HT-29 (cell line): ENCODE measurements at places on chromosomes 12 and 14.

DNA sequence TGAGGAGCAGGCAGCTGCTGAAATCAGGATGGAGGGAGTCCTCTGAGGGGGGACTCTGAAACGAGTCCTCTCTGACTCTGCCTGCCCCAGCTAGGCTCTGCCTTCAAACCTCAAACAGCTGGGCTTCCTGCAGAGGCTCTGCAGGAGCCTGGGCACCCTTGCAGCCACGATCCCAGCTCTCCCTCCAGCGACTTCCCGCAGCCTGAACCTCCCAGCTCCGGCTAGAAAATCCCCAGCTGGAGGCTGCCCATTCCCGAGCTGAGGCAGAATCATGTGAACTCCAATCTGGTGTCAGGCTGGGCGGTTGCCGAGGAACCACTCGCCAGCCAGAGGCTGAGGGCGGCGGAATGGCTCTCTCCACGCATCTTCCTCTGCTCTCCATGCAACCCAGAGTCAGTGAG is at the start of gene GPR68:
Gene GPR68, minus strand, starts transcription at position 204 of the 401 bp plus-strand sequence. CDS start 9,654 bp downstream, outside the sequence.
- no peak for DNase-seq

DNA sequence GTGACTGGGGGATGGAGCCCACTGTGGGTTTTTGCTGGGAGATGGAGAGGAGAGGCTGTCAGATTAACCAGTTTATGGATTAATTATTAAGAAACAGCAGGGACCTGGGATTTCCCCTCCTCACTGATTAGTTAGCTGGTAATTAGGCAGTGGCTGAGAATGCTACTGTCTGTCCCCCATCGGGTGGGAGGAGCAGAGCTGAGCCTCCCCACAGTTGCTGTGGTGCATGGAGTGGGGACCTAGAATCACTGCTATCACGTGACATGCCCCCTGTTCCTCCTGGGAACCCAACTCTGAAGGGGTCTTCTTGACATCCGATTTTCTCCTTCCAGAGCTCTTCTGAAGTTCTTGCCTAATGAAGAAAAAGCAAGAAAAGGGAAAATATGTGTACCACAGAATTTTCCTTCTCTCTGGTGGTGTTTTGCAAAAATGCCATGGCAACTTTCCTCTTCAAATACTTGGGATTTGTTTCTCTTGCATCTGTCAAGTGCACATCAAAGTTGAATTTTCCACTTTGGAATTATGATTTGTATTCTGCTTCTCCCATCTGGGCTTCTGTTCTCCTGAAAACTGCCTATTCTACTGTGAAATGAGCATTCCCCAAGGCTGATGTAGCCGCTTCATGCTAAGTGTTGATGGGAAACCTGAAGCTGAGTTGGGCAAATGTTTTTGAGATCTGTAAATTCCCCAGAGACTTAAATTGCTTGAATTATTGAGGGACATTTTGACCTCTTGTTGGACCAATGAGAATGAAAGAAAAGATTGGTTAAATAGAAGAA is 264.2 kb downstream of the RGS6 start:
- DNase-seq, result no peak

DNA sequence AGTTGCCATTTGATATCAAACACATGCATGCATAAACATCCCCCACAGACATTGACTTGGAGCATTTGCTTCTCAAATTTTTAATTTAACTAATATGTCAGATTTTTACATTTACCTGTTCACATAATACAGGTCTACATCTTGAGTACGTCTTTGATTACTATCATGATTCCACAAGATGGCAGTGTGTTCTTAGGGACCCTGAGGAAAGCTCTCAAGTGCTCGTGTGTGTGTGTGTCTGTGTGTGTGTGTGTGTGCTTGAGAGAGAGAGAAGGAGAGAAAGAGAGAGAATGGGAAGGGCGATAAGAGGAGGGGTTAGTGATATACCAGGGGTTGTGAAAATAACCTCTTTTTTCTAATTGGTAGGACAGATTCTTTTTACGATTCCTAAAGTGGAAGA is 167.1 kb upstream of the OR4E1 start:
- peak; percentile 8 for DNase-seq

- DNase-seq, result no peak
These were observed 23.2 kb upstream of the LYZ start for GRCh38 chr12:69324797-69325466.

DNA sequence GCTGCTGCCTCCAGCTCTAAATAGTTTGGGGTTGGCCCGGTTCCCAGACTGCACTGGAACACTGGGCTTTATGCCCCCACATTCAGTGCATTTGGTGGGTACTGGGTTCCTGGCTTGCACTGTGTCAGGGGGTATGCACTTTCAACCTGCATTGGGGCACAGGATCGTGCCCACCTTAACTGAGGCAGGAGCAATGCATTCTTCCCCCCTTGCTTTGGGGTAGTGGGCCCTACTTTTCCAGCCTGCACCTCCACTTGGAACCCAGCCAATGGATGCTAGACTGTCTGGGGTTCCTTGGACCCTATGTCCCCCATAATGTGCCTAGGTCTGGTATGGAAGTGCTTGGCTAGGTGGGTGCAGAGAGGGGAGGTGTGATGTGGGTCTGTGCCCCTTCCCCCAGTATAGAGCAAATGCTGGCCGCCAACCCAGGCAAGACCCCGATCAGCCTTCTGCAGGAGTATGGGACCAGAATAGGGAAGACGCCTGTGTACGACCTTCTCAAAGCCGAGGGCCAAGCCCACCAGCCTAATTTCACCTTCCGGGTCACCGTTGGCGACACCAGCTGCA is 615 bp downstream of the TARBP2 start:
- no peak for DNase-seq

DNA sequence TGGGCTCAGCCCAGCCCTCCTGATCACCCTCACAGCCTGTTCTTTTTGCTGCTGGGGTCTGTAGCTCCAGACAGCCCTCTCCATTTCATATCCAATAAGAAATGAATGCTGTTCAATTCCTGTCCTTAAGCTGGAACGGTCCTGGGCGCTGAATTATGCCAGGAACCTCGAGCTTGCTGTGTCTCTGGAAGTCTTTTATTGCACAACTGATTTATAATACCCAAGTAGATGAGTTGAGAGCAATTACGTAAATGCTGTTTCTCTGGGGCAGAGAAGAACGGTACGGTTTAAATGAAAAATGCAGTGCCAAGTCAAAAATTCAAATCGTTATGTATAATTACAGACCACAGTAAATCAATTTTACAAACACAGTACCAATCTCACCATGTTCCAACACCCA is 161.0 kb downstream of the SAMD4A start:
- no peak for DNase-seq

GRCh38 chr14:31854508-31855075 is 222.5 kb upstream of the ARHGAP5 start:
- no peak for DNase-seq

- no peak for DNase-seq
These were observed 103.1 kb upstream of the PPM1H start for GRCh38 chr12:63037746-63038712.

GRCh38 chr12:52871291-52872039 is 22.7 kb upstream of the KRT78 start:
- DNase-seq, result peak; percentile 34

GRCh38 chr12:18690653-18691052 is 47.2 kb downstream of the PLCZ1 start:
- DNase-seq, result peak; percentile 38

DNA sequence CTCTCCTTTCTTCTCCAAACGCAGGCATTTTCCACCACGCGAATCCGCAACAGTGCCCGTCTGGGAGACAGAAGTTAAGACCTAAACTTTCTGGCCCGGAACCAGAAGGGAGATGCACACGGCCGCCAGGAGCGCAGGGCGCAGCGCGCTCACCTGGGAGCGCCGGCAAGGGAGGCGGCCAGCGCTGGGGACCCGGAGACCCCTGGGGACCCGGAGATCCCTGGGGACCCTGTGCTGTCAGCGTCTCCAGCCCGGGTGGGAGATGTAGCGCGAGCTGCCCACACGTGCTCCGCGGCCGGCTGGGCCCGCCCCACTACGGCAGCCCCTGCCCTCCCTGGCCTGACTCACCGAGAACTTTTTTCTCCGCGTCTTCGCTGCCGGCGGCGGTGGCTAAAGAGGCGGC is 620 bp downstream of the YBX3 start:
- DNase-seq, result no peak

DNA sequence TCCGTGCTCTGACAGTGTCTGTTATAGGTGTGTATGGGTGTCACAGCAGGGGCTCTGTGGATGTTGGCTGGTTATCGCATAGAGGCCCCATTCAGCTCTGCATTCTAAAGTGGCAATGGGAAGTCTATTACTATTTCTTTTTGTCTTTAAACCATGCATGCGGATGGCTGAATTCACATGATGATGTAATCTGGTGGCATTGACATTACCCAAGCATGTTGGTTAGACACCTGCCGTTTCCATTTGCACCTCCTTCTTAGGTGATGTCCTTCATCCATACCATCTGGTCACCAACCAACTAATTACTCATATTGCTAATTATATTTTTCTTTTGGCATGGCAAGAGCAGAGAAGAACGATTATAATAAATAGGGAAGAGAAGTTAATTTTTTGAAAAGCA is 270.8 kb upstream of the RGS6 start:
- DNase-seq, result no peak

GRCh38 chr12:121289962-121290361 is 6.5 kb downstream of the CAMKK2 start:
- DNase-seq, result no peak

- no peak for DNase-seq
These were observed 117.6 kb downstream of the SLC35F4 start for GRCh38 chr14:57748279-57748678.

GRCh38 chr12:40152783-40153383 is 47.0 kb upstream of the SLC2A13 start:
- DNase-seq, result peak; percentile 63

GRCh38 chr14:72714094-72714493 is 179.8 kb downstream of the DPF3 start:
- no peak for DNase-seq

- DNase-seq, result no peak
These were observed 30.1 kb upstream of the RESF1 start for GRCh38 chr12:31929027-31929526.

DNA sequence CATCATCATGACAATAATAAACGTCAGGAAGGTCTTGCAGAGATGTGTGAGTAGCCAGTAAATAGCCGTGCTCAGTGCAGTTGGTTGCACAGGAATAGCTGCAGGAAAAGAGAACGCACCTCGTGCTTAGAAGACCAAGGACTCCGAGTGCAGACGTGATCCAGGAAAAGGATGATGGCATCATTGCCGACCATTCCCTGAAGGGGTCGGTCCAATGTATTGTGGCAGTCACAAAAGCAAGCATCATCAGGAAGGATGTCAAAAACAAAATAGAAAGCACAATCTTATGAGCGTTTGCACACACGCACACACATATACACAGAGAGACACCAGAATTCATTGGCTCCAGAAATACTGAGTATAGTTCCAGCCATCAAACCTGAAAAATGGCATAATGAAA is 12.8 kb downstream of the DUSP6 start:
- DNase-seq, result no peak

DNA sequence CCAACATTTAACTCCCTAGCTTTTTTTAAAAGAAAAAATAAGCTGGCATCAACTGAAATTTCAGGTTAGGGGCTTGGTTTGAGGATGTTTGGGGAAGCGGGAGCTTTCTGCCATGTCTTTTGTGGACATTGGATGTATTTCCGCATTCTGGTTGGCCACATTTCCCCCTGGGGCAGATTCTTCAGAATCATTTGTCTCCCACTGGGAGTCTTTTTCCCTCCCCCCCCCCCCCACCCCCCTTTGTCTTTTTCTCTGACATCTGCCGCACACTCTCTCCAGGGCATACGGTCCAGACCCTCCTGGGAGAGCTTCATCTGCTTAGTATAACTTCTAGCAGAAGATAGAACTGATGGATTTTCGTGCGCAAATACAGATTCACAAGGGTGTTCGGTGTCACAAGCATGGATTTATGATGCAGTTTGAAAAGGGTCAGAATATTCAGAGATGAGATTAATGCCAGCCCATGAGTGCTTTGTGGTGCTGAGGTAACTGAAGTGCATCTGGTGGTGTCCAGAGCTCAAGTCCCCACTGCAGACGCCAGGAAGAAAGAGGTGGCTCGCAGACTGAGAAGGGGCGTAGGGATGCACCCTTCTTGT is 40.2 kb downstream of the ETV6 start:
- DNase-seq, result no peak

GRCh38 chr14:104130974-104131651 is 7.3 kb upstream of the KIF26A start:
- peak; percentile 60 for DNase-seq

DNA sequence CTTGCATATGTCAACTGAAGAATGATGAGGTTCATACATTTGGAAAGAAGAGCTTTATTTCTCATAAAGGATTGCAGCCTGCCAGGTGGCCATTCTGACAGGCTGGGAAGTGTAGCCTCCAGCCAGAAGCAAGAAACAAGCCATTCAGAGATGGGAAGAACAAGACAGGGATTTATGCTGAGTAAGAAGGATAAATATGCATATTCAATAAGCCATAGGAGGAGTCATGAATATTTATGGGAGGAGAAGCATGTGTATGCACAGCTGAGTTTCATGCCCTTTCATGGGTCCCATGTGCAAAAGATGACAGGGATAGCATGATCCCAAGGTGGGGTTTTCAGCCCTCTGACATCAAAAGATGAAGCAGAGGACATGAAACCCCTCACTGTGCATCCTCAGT is 269.8 kb downstream of the TMEM132C start:
- no peak for DNase-seq

GRCh38 chr14:60250257-60251035 is 1.4 kb downstream of the PPM1A start:
- DNase-seq, result peak; percentile 25

DNA sequence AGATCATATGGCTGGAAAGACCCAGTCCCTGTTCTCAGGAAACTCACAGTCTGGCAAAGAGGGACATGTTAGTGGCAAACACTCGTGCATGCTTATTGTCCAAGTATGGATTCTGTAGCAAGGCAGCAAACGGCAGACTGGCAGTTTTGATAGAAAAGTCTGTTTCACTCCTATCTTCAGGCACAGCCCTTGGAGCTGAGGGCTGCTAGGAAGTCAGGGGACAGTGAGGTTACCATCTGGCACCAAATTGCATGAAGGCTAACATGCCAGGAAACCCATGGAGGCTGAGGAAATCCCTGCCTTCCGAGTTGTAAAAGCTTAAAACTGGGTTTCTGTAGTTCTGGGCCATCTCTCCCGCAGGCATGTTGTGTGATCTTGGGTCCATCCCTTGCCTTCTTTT is 32.9 kb downstream of the CALM1 start:
- no peak for DNase-seq

DNA sequence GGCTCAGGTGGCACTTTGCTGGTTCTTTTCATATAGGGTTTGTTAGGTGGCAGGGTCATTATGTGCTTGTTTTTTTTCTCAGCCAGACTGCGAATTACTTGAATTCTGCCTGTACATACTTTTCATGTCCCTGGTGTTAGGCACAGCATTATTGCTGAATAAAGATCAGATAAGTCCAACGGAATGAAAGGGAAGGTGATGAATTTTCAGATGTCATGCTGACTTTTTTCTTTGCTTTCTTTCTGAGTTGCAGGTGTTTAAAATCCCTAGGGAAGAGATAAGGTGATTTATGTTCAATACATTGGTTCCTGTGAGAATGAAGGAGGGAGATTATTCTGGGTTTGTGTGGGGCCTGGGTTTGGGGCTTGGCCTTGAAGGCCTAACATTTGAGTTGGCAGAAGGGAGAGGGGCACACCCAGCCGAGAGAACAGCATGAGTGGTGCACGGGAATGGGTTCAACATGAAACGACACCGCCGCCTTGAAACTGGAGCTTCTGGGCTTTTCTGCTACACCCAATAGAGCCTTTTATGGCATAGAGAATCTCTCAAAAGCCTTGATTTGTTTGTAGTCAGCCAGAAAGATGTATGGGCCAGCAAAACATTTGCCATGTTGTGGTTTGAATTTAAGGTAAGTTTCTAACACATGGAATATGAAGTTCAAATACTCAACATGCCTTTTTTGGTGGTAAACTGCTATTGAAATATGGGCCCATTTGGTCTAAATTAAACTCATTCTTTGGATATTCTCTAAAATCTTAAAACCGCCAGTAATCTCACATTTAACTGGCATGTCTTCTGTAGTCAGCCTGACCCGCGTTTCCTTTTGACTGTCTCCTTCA is 477.0 kb downstream of the PCNX1 start:
- no peak for DNase-seq
